GM23338 (cell line): ENCODE measurements at places on chromosomes 3 and 15.

- no peak for DNase-seq
These were observed 39.3 kb downstream of the CHCHD6 start for GRCh38 chr3:126743350-126743749.

GRCh38 chr15:40340740-40341400 lies at the start of gene CCDC9B:
Gene CCDC9B (minus strand): TSS chr15:40340939. CDS start chr15:40340819, 120 bp downstream.
- no peak for DNase-seq

GRCh38 chr3:184772667-184773272 lies 39.2 kb upstream of the VPS8 start:
- DNase-seq: no peak

- no peak for DNase-seq
These were observed 49.4 kb upstream of the UBE2E1 start for GRCh38 chr3:23756206-23756840.

DNA sequence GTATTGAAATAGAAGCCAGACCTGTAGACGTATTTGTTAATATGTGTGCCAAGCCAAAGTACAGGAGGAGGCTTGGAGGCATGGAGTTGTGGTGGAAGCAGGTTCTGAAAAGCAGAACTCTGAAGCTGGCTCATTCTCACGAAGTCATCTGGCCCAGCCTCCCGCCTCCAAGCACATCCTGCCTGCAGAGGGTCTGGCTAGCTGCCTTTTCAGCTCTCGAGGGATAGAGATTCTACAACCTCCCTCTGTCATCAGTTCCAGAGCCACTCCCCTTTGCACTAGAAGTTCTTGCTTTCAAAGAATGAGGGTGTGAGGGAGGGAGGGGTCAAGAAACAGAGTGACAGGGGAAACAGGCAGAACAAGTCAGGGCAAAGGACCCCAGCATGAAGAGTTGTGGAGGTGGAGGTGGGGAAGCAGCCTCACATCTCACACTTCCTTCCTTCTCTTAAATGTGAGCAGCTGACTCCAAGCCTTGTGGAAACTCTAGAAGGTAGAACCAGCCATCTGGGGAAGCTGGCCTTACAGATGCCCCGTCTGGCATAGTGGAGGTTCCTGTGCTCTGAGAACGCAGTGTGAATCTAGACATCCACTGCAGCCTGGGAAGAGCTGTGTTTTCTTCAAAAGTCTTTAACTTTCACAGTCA lies 95.3 kb downstream of the SLC49A4 start:
- peak; percentile 90 for DNase-seq
